Gastrocnemius medialis (tissue), 4 donors: ENCODE measurements at places on chromosomes 3 and 15. TPM values are rescaled to one million over a fixed set of nuclear protein-coding genes. Genes with fewer than 3 reads are reported as not detected.

GRCh38 chr3:73766599-73767381 lies 142.0 kb upstream of the PDZRN3 start:
- no peak for DNase-seq

DNA sequence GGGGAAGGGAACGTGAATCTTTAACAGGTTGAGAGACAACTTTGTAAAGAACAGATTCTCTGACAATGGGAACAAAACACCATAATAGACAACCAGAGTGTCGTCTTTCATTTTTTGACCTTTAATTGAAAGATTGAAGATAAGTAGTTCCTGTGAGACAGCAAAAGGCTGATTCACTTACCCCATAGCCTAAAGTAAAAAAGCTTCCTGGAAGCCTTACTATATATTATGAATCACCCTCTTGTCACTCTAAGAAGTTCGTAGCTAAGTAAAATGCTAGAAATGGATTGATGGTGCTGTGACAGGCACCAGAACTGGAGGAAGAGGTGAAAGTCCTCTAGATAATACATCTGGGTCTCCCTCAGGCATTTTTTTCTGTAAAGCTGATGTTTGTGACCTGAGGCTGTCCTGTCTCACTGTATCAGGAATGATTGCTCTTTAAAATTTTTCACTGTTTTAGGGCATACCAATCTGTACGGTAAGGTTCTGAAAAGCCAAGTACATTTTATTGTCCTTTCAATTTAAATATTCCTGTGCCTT lies 824.6 kb upstream of the SEMA6D start:
- no peak for DNase-seq

DNA sequence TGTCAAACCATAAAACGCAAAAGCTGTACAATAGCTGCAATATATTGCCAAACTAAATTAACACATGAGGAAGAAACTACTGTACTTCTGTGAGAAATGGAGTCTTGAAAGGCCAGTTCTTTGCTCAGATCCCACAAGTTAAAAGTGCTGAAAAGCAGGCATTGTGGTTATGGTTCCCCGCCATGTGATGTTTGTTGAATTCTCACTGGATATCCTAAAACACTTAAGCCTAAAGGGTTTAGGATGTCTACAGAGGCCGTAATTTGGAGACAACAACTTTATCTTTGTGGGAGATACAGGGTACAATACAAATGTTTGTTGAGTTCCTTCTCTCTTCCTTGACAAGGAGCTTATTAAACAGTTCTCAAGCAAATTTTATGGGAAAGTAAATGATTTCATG lies 53.2 kb downstream of the TMEM212 start:
- DNase-seq, result no peak

GRCh38 chr15:29968099-29968894 lies 114.5 kb upstream of the GOLGA8J start:
- no peak for DNase-seq

DNA sequence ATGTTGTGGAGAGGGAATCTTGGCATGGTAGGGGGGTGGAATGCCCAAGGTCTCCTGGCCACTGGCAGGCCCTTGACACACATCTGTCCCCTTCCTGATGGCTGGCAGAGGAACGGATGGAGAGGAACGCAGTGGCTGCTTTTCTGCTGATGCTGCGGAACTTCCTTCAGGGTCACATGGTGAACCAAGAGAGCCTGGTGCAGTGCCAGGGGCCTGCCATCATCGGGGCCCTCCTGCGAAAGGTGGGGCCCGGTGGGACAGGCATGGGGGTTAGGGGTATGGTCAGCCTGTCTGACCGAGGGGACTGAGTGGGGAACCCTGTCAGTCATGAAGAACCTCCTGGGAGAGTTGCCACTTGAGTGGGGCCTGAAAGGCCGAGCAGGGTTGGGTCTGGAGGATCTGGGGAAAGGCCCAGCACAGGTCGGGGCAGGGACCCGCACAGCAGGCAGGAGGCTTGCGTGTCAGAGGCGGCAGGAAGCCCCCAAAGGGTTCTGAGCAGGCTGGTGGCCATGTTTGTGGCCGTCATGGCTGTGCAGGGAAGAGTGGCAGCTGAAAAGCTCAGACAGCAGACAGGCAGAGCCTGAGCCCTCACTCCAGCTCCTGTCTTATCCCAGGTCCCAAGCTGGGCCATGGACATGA lies 18.1 kb downstream of the NBEAL2 start:
- no peak for DNase-seq

GRCh38 chr3:52393959-52394670 lies 50.8 kb downstream of the SEMA3G start:
- DNase-seq, result no peak

- DNase-seq, result no peak
These were observed 16.5 kb upstream of the CYP11A1 start for GRCh38 chr15:74383695-74384565.

GRCh38 chr3:152222327-152222726 lies 46.4 kb upstream of the MBNL1 start:
- DNase-seq, result no peak

DNA sequence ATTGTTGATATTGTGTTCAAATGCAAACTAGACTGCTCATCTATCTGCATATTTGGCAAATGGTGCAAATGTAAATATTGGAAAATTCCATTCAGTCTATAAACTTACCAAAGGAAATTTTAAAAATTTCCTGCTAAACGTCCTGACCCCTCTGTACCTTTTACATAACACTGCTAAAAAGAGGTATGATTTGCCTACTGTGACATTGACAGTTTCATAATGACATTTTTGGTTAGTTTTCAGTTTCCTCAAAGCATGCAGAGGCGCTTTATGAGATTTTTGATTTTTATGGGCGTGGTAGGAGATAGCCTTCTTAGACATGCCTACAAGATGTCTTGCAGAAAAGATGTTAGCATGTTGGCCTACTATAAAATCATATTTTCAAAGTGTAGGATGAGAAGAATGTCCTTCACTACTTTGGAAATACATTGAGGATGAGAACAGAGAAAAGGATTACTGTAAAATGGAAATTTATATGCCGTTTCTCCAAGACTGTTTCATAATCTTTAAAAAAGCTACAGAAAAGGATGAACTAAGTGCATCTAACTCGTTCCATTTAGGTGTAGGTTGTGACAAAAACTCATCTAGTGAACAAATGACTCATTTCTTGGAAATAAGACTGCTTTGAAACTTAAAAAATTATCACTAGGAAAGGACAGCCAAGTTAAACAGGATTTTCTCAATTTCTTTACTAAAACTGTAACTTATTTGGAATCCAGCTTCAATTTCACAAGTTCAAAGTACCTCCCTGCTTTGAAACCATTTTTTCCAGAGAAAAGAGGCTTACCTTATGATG lies 14.5 kb upstream of the ISLR start:
- no peak for DNase-seq

- no peak for DNase-seq
These were observed 216.3 kb downstream of the STAG1 start for GRCh38 chr3:136535906-136536305.

DNA sequence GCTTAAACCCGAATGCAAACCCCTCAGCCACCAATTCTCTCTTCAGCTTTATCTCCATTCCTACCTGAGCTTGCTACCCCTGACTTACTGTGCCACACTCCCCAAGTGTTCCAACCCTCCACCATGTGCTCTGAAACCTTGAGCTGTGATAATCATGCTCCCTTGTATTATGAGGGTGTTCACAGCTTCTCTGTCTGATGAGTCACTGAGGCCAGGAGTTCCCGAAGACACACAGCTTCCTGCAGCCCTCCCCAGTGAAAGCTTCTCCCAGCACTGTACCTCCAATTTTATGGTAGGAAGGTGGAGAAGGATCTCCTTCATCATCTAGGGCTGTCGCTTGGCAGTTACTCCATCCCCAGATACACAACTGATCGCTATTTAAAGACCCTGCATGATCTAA lies 24.9 kb downstream of the STAC start:
- no peak for DNase-seq

GRCh38 chr15:91227766-91228165 lies 127.7 kb downstream of the SV2B start:
- DNase-seq, result no peak

GRCh38 chr15:51450001-51450400 lies 108.5 kb downstream of the GLDN start:
- no peak for DNase-seq

DNA sequence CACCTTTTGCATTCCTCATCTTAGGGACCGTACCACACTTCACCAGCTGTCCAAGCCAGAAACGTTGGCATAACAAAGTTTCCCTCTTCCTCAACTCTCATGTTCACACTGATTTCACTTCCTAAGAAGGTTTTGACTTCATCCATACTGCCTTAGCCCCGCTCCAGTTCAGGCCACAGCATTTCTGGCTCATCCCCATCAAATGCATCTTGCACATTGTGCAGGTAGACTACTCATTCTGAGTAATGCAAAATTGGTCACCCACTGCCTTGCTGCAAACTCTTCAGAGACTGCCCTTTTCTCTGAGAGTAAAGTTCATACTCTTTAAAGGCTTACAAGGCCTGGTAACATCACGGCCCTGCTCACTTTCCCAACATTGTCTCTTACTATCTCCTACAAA lies 8.8 kb downstream of the NUSAP1 start:
- no peak for DNase-seq

DNA sequence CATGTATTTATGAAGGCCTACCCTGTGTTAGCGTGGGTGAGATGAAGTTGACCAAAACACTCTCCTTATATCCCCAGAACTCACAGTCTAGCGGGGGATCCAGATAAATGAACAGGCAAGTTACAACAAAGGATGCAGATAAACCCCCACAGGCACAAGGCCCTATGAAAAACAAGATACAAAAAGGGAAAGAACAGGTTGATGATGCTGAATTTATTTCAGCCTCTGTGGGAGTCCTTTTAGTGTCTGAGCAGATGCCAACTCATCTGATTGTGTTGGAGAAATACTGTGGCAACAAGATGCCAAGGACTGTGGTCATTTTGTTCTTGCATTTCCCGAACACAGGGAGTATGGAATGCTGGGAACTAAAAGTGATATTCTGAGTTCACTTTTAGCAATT lies 300.0 kb downstream of the CHST2 start:
- no peak for DNase-seq

DNA sequence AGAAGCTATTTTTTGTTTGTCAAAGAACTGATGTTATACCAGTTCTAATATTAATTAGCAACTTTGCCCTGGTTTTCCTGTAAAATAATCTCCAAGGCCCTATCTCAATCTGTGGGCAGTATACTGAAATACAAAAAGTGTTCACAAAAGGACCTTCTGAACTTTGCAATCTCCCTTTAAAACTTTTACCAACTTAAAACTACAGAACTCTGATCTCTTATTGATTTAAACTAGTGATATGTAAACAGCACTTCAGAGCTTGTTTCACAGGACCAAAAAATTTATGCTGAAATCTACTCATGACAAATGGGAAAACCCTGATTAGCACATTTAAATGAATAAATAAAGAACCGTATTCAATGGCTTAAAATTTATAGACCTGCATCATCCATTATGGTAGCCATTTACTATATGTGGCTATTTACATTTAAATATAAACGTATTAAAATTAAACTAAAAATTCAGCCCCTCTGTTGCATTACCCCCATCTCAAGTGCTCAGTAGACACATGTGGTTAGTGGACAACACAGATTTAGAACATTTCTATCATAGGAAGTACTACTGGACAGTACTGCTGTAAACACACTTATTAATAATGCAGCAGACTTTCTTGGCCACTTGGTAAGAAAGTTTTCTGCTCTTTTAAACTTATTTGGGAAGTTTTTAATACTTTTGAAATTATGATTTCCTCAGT lies 12.0 kb downstream of the AGTR1 start:
- no peak for DNase-seq

- DNase-seq, result no peak
These were observed 54.2 kb downstream of the ABHD2 start for GRCh38 chr15:89142423-89142822.

GRCh38 chr3:42755681-42756578 lies 17.1 kb downstream of the CCDC13 start:
- DNase-seq, result no peak

DNA sequence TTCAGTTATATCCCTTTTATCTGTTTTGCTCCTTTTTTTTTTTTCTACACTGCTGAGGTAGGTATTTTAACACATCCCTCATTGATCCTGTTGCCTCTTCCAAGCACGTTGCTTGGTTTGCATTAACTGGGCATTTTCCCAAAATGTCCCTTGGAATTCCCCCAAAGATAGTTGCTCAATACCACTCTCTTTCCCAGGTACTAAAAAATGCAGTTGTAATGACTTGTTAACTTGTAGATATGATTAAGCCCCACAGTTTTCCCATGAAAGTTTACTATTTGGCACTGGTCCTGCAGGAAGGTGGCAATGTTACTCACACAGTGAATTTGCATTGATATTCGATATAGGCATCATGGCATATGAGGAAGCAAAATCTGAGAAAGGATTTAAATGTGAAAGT lies 67.1 kb downstream of the GRM7 start:
- no peak for DNase-seq

GRCh38 chr3:36804295-36805055 lies 40.1 kb upstream of the DCLK3 start:
- DNase-seq, result no peak

- no peak for DNase-seq
These were observed 4.8 kb downstream of the ULK3 start for GRCh38 chr15:74838137-74838516.

- DNase-seq, result no peak
These were observed 61.1 kb upstream of the RAD18 start for GRCh38 chr3:9024341-9024740.

DNA sequence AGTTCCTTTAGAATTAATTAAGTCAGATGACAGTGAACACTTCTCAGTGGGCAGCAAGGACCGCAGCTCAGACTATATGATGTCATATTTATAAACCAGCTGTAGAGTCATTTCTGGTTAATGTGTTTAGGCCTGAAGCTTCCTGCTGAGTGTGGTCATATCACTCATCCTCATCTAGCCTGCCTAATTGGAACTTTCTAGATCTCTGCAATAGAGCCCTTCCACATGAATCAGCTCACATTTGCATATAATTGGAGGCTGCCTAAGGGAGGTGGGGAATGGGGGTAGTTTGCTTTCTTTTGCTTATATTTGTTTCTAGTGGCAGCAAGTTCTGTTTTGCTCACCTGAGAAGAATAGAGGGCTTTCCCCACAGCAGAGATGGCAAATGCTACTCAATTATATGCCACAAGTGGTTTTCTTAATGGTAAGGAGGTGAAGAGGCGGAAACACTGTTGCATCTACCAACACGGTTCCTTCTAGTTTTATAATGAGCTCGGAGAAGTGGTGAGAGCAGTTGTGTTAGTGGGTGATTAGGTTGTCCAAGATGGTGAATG lies 148.1 kb downstream of the KLHL25 start:
- DNase-seq, result no peak

- no peak for DNase-seq
These were observed 1359.8 kb downstream of the ZPLD1 start for GRCh38 chr3:103794656-103795055.

The SAMMSON gene
- not detected for total RNA-seq

The HGD gene
- 1.3 TPM for total RNA-seq

The CLDN11 gene
- 2.7 TPM for total RNA-seq

The CCR8 gene
- not detected for total RNA-seq

The GOLGA6L7 gene
- total RNA-seq, result not detected

The CX3CR1 gene
- total RNA-seq, result 0.27 TPM

The ANAPC13 gene
- total RNA-seq, result 82.2 TPM

The DAPK2 gene
- total RNA-seq, result 66.9 TPM

The CACNA2D3 gene
- 14.4 TPM for total RNA-seq

The PRR20G gene
- not detected for total RNA-seq

The MAGEL2 gene
- total RNA-seq, result not detected
